ENCODE measurements at places on chromosomes 2 and 18.

GRCh38 chr2:100034431-100034830, 108.0 kb downstream of the AFF3 start:
- no peak for DNase-seq

GRCh38 chr2:64652231-64653108, 1.2 kb downstream of the SERTAD2 start:
- DNase-seq: no peak

- DNase-seq: no peak
Measured at GRCh38 chr18:61569176-61569892, 236.1 kb downstream of the CDH20 start.

GRCh38 chr18:56089612-56090258, 501.7 kb upstream of the TCF4 start:
- DNase-seq: no peak

GRCh38 chr18:35203067-35203466, 37.8 kb upstream of the ZNF397 start:
- no peak for DNase-seq

GRCh38 chr2:144472911-144473310, 47.0 kb downstream of the ZEB2 start:
- DNase-seq: no peak

GRCh38 chr18:6052449-6052913, 157.2 kb upstream of the TMEM200C start:
- no peak for DNase-seq

DNA sequence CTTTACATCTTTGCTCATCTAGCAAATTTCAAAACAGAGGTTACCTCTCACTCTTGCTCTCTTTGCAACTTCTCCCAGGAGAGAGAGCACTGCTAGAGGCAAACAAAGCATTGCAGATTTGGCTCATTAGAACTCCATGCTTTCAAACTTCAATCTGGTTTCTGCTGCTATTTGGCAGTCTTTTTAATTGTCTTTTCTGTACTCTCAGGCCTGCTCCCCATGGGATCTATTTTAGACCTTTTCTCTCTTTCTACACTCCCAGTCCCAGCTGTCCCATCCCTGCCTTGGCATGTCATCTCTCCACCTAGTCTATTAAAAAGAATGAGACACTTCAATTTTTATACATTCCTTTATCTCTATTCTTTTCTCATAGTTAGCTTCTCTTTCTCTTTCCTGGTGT, 15.2 kb downstream of the KCNJ3 start:
- no peak for DNase-seq

GRCh38 chr2:69390471-69390870, 3.4 kb upstream of the GFPT1 start:
- no peak for DNase-seq

GRCh38 chr2:37500031-37500430, 155.6 kb downstream of the QPCT start:
- DNase-seq: no peak

GRCh38 chr2:42933824-42934254, 141.5 kb upstream of the HAAO start:
- no peak for DNase-seq

- DNase-seq: no peak
Measured at GRCh38 chr2:10873790-10874437, 37.8 kb upstream of the KCNF1 start.

DNA sequence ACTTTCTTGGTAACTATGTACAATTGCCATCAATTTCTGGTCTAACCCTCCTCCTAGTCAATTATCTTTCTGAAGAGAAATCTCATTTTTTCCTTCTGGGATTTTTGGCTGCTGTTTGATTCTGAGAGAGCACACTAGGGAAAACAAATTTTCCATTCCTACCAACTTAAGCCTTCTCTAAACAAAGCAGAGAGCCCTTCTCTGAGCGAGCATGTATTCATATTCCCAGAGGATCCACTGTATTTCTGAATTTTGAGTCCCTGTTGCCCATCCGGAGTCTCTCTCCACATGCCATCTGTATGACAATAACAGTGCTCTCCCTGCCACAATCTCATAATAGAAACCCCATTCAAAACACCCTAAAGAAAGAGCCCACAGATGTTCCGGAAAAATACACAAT, 78.5 kb downstream of the MAIP1 start:
- DNase-seq: no peak

- no peak for DNase-seq
Measured at GRCh38 chr2:10365412-10365811, 62.7 kb downstream of the HPCAL1 start.

DNA sequence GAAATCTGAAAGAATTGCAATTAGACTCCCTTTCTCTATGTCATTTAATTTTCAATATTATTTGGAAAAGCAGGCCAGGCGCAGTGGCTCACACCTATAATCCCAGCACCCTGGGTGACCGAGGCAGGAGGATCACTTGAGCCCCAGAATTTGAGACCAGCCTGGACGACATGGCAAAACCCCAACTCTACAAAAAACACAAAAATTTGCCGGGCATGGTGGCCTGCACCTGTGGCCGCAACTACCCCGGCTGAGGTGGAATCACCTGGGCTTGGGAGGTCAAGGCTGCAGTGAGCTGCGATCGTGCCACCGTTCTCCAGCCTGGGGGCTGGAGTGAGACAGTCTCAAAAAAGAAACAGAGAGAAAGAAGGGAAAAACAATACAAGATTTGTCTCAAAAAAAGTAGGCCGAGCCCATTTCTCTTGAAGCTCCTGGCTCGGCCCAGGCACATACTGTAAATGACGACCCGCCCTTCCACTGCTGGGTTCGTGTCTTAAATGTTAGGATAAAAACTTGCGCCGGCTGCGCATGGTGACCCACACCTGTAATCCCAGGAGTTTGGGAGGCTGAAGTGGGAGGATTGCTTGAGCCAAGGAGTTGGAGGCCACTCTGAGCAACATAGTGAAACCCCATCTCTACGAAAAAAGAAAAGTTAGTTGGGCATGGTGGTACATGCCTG, 31.1 kb upstream of the GPC1 start:
- no peak for DNase-seq

- DNase-seq: no peak
Measured at GRCh38 chr2:20666304-20667150, at the start of gene GDF7. TSS of gene GDF7 (plus strand) at chr2:20667144. CDS start at chr2:20667240, 96 bp downstream.

DNA sequence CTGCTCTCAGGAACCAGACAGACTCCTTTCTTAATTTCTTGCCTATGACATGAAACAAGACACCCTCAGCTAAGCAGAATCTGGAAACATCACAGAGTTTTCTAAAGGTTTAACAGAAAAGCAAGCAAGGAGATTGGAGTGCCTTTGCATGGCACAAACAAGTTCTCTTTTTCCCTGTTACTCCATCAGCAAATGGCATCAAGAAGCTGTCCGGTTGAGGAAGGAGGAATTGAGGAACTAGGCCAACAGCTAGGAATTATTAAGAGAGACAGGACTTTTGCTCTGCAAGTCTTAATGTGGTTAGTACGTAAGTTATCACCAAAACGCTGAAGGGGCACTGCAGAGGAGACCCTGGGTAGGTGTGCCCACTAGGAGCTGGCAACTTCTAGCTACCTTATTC, 53.2 kb downstream of the NEB start:
- DNase-seq: no peak

DNA sequence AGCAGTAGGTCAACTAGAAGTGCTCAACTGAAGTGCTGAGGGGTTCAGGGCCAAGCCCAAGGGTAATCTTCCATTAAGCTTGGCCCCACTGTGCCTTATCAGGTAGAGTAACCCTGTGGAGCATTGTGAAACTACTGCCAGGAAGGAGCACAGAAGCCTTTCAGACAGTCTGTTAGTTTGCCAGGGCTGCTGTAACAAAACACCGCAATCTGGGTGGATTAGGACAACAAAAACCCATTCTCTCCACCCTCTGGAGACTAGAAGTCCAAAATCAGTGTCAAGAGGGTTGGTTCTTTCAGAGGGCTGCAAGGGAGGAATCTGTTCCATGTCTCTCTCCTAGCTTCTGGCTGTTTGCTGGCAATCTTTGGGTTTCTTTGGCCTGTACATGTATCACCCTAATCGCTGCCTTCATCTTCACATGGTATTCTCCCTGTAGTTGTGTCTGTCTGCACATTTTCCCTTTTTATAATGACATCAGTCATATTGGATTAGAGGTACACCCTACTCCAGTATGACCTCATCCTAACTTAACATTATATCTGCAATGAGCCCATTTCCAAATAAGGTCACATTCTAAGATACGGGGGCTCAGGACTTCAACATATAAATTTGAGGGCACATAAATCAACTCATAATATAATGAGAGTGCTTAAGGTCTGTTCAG, 21.2 kb downstream of the VIT start:
- no peak for DNase-seq

- DNase-seq: no peak
Measured at GRCh38 chr18:50724751-50725151, 95.1 kb downstream of the MRO start.

GRCh38 chr18:4125224-4125623, 329.9 kb downstream of the DLGAP1 start:
- no peak for DNase-seq

- DNase-seq: peak; percentile 52
Measured at GRCh38 chr2:127664065-127664894, 11.1 kb downstream of the LIMS2 start.

DNA sequence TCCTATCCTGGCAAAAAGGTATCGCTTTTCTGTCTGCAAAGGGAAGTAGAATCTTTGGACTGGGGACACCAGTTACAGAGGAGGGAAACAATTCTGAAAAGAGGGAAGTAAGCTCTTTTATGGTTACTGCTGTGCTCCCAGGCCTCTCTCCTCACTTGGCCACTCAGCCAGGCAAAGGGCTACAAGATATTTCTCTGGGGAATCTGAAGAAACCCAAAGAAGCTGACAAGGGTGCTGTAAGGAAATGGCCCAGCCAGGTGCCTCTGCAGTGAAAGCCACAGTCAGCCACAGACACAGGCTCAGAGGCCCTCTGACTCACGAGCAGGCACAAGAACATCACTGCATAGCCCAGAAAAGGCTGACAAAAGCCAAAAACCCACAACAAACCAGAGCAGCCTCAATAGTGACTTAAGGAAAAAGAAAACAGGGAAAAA, 5.8 kb downstream of the HDLBP start:
- no peak for DNase-seq

- DNase-seq: no peak
Measured at GRCh38 chr2:212505586-212505985, 33.0 kb downstream of the ERBB4 start.

GRCh38 chr2:104321116-104321795, 532.7 kb upstream of the POU3F3 start:
- no peak for DNase-seq

DNA sequence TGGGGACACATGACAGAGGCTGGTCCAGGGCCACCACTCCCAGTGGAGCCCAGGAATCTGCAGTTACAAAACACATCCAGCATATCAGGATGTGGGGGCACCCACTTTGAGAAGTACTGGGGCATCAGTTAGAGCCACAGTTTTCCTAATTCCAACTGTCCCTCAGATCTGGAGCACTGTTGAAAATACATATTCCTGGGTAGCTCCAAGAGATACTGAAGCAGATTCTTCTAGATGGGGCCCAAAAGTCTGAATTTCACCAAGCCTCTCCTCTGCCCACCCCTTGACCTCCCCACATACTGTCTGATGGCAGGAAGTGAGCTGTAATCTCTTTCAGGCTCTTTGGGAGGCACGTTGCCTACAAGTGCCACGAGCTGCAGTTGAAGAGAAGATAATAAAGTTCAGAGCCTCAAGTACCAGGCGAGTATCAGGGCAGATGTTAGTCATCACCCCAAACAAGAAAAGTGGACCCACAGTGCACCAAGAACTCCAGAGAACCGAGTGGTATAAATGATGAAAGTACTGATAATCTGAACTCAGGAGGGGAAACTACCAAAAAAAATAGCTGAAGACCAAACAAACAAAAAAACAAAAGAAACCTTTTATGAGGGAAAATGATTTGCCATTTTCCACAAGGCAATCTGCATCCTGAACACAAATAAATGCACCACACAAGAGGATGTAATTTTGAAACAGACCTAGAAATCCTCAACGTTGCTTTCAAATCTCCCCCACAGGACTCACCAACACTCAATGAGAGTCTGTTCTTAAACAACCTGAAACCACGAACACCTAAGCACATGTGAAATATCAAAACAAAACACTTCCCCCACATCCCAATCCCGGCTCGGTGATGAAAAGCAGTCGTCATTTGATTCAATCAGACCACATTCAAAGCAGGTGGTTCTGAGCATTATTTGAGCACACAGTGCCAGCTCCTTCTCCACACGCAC, 98.7 kb downstream of the TCF4 start:
- DNase-seq: no peak

DNA sequence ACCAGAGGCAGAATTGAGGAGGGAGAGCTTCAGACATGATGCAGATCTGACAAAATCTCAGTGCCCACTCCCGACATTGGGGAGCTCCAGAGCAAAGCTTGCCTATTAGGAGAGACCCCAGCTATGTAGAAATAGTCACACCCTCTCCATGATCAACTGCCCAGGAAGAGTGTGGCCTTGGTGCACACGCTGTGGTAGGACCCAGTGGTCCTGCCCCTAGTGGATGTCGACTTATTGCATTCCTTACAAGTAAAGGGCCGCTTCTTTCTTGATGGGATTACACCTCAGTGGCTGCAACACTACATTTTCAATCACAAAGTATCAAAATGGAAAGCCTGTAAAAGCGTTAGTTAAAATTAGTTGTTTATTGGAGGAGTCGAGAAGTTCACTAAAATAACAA, 64.2 kb downstream of the VRK2 start:
- no peak for DNase-seq

- DNase-seq: no peak
Measured at GRCh38 chr2:118814368-118814767, 33.1 kb downstream of the EN1 start.

DNA sequence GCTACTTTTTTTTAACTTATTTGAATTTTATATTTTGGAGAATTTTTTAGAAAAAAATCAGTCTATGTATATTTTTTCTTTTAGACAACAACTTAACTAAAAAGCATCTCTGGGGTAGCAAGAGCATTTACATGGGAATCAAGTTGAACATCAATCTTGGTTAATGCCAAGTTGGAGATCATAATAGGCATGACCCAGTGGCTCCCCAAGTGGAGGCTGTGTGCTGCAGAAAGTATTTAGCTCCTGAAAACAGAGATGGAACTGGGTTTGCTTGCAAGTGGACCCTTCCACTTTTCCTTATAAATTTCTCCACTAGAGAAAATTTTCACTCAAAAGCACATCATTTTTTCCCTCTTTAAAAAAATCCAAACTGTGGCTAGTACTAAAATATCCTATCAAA, 23.9 kb upstream of the CAVIN2 start:
- DNase-seq: no peak

- DNase-seq: no peak
Measured at GRCh38 chr2:27849558-27850205, 40.5 kb downstream of the RBKS start.

- no peak for DNase-seq
Measured at GRCh38 chr18:73264562-73264921, 396.8 kb upstream of the NETO1 start.

DNA sequence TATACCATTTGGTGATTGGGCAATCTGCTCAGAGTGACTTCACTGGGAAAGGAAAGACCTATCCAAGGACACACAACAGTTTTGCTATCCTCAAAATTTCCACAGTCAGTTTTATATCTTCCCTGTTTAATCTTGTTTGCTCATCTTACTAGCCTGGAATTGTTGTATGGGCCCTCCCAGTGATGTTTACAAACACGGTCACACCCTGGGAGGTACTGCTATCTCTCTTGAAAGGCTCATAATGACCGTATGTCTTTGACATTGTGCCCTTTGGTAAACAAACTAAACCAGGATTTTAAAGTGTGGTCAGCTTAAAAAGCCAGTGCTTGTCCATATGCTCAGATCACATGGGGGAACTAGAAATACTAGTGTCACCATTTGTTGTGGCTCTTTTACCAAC, 277.0 kb downstream of the CDH2 start:
- no peak for DNase-seq
